Activated T-helper 1 cell treated with Interleukin-2 at 50 U/mL for 16 hours (primary cell): ENCODE measurements at places on chromosomes 2 and 18.

GRCh38 chr2:120862201-120863060, 126.8 kb downstream of the GLI2 start:
- no peak for DNase-seq

GRCh38 chr18:76389716-76390115, 105.3 kb downstream of the ZNF516 start:
- no peak for DNase-seq

DNA sequence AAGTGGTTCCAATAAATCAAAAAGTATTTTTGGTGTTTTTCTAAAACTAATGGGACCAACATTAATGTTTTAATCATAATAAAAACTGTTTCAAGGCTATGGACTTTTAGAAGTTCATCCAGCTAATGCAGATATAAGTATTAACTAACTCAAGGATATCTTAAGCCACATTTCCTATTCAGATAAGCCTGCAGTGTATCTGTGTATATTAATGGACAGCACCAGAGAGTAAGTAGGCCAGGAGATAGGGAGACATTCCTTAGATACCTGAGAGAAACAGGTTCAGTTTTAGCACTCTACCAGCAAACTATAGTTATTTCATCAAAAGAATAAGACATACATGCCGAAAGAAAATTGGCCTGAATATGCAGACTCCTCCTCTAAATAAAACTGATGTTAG, 27.3 kb downstream of the PREPL start:
- DNase-seq: no peak

DNA sequence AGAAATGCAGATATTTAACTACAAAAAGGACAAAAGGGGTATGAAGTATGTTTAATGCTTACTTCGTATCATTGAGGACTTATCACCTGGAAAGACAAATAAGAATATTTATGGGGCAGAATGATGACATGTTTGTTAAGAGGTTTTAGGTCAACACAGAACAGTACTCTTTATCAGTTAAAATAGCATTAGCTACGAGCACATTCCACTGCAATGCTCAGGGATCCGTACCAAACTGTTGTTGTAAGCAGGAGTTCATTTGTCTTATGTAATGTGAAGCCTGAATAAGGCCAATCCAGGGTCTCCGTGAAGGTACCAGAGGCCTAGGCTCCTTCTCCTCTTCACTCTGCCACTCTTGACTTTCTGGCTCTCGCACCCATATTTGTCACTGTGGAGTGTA, 465.7 kb upstream of the NRP2 start:
- no peak for DNase-seq

- no peak for DNase-seq
Observed at GRCh38 chr2:122145856-122146255, 390.4 kb downstream of the TSN start.

GRCh38 chr2:88071365-88071764, 3.7 kb downstream of the SMYD1 start:
- no peak for DNase-seq

DNA sequence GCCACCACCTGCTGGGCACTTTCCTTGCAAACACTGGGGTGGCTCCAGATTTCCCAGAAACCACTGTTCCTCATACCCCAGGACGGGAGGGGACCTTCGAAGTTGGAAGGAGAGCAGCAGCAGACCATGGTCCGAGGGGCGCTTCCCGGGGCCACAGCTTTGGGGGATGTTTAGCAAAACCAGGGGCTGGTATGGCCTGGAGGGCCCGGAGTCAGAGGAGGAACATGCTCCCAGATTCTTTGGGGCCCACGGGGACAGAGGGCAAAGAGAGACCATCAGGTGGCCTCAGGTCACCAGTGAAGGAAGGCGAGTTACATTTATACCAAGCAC, 25.3 kb downstream of the HS6ST1 start:
- DNase-seq: no peak

- no peak for DNase-seq
Observed at GRCh38 chr2:179057737-179058136, 7.8 kb upstream of the CCDC141 start.

DNA sequence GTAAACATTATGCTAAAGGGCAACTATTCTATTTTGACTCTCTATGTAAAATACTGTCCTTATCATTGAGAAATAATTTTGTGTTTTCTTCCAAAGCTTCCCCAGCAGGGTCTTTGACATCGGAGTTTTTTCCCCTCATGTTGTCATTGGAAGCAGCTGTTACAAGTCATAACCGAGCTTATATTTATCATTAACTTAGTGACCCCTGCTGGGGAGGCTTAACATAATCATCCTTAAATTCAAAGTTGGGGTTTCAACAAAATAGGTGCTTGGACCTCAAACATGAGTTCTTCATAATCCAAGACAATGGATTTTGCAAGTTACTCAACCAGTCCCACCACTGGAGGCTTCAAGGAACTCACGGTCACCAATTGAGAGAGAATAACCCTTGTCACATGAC, 330.9 kb downstream of the DCC start:
- DNase-seq: no peak
